ENCODE measurements at places on chromosomes 11 and 22.

DNA sequence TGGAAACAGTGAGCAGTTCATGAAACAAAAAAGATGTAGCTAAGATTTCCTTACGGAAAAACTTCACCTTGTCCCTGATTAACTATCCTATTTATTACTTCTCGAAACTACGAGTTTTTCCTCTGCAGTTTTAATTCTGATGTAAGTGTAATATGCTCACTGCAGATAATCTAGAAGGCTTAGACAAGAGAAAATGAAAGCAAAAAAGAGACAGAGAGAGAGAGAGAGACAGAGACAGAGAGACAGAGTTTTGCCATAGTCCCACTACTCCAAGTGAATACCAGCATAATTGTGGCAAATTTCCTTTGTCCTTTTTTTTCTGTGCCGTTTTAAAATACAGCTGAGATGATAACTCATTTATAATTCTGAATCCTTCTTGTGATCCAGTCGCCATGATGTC is 24.8 kb downstream of the FSHB start:
- no peak for DNase-seq

GRCh38 chr11:114135737-114136151 is 76.2 kb downstream of the ZBTB16 start:
- DNase-seq, result no peak

DNA sequence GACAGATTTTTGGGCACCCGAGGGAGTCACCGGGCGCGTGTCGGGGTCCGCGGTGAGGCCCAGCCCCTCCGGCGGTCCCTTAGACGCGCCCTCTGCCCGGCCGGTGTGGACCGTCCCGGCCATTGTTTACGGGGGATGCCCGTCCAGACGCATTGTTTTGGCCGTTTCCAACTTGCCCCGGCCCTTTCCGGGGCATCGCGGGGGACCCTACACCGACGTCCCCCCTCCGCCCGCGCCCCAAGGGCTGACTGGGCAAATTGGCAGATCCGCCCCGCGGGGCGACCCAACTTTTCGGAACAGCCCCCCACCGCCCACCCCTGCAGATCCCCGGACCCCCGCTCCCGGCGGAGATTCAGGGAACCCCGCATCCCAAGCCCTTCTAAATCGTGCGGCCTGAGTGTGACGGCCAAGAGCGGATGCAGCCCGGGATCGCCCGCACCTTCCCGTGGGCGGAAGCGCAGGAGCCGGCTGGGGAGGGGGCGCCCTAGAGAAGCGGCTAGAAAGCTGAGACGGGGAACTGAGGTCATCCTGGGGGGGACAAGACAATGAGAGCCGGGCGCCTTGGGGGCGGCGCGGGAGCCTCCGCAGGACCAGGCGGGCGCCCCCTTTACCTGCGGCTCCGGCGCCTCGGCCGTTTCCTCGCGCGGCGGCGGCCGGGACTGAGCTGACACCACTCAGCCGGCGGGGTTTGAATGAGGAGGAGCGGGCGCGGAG is 17.1 kb upstream of the CCT8L2 start:
- no peak for DNase-seq

GRCh38 chr11:39910087-39910486 is 1549.4 kb downstream of the LRRC4C start:
- no peak for DNase-seq

DNA sequence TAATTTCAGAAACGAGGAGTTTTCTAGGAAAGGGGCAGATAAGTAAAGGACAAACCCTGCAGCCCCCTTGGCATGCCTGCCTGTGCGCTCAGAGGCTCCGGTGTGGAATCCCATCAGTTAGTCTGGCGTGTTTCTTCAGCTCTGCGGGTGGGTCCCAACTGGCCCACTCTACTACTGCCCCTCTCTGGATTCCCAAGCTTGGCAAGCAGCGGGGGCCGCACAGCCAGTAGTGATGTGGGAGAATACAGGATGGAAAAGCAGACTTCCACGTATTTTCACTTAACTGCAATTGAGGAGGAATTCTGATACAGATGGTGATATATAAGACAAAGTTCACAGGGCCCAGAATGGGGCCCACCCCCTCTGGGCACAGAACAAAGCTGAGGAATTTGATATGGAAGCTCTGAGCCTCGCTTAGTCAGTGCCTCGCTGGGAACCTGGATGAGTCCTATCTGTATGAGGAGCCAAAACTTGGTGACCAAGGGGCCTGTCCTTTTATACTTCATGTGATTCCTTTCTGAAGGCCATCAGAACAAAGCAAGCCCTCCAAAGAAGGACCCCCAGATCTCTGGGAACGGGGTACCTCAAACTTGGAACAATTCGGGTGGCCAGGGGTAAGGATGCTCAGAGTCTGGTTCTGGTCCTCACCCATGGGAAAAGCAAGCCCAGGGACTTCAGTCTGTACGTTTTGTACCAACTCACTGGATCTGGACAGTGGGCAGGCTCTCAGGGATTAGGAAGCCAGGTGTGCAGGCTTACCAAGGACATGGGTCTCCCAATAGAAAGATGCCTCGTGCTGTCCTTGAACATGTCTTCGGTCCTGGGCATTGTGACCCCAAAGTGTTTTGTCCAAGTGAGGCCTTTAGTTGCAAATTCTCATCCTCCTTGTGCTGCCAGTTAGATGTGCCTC is 26.0 kb downstream of the RELT start:
- no peak for DNase-seq

- DNase-seq, result no peak
These were observed 223.8 kb downstream of the BLID start for GRCh38 chr11:121892131-121892681.

DNA sequence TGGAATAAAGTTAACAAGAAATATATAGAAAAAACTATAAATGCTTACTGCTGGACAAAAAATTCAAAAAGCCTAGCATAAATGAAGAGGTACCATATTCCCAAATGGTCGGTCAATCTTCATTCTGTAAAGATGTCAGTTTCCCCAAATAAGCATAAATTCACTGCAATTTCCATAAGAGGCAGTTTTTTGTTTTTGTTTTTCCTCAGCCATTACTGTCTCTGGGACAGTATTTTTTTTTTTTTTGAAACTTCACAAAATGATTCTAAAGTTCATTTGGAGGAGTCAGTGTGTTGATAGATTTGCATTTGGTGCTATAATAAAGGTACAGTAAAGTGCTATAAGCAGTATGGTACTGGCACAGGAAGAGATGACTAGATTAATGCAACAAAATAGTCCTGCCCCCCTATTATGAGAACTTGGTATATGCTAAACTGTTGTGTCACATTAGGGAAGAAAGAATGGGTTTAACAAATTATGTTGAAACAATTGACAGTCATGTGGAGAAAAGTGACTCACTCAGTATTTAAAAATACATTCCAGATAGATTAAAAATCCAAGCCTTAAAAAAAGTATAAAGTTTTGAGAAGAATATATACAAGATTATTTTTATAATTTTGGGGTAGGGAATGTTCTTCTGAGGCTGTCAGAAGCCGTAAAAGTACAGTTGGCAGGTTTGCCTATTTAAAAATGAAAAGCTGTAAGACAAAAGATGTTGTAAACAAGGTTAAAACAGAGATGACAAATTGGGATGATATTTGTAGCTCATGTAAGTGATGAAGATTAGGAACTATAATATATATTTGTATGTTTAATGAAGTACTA is 2.6 kb upstream of the FTH1 start:
- DNase-seq, result no peak

All from T1000 (cell line).